ENCODE measurements at places on chromosomes 7 and 10.

- no peak for DNase-seq
Measured at GRCh38 chr10:113219446-113219845, 269.4 kb downstream of the TCF7L2 start.

DNA sequence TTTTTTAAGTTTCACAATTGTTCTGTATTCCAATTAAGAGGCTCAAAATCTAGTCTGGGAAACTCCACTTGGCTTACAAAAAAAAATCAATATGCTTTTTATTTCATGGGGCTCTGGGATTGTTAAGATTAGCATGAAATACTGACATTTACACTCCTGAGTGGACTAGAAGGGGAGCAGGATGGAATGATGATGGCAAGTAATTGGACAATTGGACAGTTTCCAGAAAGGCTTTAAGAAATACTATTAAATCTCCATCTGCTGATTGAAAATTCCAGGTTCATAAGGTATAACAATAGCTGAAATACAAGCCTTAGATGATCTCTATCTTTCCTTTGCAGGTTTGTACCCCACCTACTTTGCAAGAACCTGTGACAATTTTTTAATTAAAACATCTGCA lies 184.4 kb downstream of the LRRTM3 start:
- DNase-seq = no peak

DNA sequence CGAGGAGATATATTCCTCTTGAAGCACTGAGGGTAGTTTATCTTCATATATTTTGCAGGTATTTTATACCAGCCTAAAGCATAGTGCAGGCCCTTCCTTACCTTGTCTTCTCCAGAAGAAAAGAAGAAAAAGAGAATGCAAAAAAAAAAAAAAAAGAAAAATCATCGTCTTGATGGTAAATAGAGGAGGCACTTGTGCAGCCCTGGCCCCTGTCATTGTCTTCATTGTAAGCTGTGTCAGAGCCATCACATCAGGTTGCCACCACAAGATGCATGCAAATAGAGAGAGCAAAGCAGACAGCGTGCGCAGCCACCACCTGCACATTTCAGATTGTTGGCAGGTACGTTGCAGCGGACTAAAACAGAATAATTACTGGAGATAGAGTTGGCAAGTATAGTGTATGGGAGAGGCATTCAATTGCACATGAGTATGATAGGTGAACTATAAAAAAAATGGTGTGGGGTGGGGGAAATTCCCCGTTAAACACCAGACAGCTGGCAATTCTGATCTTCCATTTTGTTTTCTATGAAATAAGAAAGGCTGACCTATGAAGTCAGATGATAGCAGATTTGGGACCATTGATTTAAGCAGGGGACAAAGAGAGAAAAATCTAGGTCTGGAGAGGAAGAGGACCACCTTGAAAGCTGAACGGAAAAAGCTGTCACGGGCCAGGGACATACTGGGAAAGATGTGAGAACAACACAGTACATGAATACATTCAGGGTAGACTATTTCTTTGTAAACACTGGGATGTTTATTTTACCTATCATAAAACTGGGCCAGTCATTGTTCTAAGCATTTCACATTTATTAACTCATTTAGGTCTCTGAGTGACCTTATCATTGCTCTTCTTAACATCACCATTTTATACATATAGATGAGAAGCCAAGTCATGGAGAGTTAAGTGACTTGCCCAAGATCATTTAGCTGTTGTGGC lies 306.3 kb upstream of the SP8 start:
- DNase-seq = no peak

- DNase-seq = peak; percentile 6
Measured at GRCh38 chr10:53754596-53755250, 982.1 kb upstream of the MBL2 start.

DNA sequence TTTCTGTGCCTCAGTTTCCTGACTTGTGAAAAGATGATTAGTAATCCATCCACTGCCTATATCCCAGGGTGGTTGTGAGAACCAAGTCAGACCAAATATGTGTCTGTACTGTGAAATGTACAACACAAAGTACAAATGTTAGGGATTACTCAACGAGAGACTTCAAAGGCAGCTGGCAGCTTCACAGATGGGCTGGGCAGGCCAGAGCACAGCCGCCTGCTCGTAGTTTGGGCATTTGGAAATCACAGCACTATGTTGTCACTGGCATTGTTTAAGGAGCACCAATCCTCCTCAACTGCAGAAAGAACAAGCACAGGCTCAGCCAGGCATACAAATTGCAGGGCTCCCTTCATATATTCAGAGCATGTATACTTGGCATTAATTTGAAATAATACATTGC lies 64.5 kb upstream of the C10orf90 start:
- DNase-seq = no peak

DNA sequence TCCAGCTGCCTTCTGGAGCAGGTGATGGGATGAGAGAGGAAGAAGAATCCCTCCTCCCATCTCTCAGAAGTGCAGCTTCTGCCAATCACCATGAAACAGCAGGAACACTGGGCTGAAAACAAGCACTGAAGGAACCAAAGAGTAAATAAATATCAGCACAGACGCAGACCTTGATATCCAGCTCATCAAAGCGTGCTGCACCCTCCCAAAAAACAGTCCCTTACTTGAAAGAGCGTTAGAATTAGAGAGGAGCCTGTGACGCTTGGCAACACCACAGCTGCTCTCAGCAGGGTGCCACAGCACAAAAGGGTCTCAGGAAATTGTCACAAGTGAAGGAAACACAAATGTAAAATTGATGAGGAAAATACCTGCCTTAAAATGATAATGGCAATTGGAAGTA lies 39.5 kb downstream of the KLF6 start:
- no peak for DNase-seq

GRCh38 chr10:100357059-100357858 lies 10.2 kb downstream of the SCD start:
- DNase-seq = no peak

DNA sequence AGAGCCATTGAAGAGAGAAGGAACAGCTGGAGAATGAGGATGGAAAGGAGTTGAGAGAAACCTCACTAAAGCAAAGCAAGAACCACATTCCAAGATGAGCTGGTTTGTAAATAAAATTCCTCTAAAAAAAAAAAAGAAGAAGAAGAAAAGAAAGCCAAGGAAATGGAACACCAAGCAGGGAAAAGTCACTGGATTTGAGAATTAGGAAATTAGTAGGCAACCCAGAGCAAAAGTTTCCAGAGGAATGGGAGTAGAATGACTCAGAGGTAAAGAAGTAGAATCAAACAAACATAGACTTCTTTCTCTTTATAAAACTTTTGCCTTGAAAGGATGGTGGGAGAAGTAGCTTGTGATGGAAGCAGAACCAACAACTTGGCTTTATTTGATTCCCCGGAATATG lies 3.9 kb downstream of the CH25H start:
- DNase-seq = no peak

- DNase-seq = no peak
Measured at GRCh38 chr7:284762-285722, 4.9 kb upstream of the FOXL3 start.

GRCh38 chr10:105017691-105018090 lies 376.6 kb downstream of the SORCS3 start:
- no peak for DNase-seq

DNA sequence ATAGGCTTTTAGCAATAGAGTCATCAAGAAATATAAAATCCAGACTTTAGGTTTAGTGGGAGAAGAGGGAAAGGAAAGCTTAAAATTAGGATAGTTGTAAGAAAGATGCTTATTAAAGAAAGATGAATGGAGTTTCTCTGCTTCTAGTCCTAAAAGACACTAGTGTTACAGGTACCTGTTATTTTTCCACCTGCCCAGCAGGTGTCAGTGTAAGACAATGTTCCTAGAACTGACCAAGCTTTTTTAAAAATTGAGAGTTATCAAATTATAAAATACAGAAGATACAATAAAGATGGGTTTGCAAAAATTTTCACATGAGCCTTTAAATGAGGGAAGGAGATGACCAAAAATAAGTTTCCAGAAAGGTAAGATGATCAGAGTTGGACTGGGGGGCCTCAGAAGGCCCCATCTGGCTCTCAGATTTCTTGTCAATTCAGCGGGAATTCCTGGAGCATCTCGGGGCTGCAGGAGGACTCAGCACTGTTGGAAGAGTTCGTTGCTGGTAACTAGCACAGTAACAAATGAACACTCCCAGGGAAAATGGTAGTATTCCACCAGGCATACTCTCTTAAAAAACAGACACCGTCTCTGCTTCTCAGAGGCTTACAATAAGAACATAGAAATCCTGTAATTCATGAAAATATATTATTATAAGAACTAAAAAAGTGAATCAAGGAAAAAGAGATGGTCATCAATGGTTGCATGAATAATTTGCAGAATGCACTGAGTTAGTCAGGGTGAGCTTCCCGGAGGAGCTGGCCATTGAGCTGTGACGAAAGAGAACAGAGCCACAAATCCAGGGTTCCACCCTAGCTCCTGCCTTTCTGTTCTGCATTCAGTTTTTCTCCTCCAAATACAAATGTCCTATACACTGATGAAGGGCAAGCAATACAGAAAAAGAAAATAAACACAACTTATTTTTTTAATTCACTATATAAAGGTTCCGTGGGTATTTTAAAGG lies 71.8 kb upstream of the PIK3CG start:
- DNase-seq = no peak

GRCh38 chr10:107010531-107010930 lies 154.0 kb downstream of the SORCS1 start:
- DNase-seq = no peak

DNA sequence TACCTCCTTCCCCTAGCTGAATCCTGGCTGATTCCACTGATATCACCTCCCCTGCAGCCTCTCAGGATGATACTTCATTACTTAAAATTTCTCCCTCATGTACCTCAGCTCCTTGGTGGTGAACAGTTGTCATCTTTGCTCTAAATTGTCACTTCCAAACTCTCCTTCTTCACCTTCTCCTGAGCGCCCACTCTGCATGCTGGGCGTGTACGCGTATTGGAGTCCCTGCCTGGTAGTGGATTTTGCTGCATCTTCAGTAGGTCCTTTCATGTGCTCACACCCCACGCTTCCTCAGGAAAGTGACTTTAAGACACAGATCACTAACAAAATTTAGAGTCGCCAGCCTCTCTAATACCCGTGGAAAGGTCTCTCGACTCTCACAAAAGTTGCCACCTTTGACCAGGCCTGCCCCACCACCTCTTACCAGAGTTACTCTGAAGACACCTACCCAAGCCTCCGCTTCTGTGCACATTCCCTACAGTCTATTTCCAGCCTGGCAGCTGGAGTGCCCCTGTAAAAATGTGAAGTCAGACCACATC lies 236.8 kb downstream of the FANK1 start:
- DNase-seq = no peak

DNA sequence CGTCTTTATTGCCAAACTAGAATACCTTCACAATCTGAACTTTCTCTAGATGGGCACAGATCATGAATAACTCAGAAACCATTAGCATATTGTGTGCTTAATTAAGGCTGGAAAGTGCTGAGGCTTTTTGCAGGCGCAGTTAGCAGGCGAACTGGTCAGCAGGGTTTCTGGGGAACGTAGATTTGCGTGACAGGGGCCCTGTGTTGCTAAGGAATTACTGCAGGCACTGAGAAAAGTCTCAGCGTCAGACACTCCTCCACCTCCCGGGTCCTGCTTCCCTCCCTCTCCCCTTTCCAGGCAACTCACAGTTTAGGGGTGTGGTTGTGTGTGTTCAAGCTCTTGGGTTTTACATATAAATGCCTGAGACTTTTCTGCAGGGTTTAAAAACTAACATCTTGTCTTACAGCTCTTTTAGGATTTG lies 2.2 kb downstream of the MAP3K8 start:
- DNase-seq = no peak

- no peak for DNase-seq
Measured at GRCh38 chr10:43341450-43341849, 30.0 kb upstream of the FXYD4 start.

GRCh38 chr7:128860158-128861073 lies 2.2 kb upstream of the ATP6V1F start:
- no peak for DNase-seq

GRCh38 chr7:133836666-133837065 lies 290.5 kb upstream of the LRGUK start:
- no peak for DNase-seq

GRCh38 chr10:129761981-129762956 lies 201.8 kb downstream of the EBF3 start:
- no peak for DNase-seq

GRCh38 chr7:148035950-148036349 lies 554.6 kb upstream of the C7orf33 start:
- no peak for DNase-seq

DNA sequence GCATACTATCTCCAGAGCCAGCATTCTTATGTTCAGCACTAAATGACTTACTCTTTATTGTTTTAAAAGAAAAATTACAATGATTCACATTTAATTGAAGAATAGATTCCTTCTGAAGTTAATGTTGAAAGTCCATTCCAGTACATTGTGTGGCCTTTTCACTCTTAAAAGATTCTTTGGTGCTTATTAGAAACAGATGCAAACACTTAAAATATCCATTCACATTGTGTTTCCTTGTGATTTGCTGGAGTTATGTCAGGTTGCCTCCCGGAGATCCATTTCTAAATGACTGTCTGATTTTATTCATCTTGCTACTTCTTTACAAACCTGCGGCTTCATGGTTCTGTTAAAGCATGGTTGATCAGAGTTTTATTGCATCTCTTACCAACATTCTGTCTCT lies 152.8 kb downstream of the FOXP2 start:
- no peak for DNase-seq

DNA sequence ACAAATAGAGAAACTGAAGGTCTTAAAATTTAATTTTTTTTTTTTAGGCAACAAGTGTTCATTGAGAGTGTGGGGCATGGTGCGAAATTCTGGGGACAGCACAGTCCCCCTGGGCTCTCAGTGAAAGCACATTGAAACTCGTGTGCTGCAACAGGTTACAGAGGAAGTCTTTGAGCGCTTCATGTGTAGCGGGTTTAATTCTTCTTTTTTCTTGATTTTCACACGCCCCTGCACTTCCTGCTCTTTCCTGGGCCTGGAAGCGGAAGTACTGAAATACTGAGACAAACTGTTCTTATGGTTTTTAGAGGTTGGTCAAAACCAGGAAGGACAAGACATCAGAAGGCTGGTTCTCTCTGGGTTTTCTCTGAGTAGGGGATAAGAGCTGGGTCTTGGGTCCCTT lies 203.5 kb downstream of the PTEN start:
- DNase-seq = no peak

DNA sequence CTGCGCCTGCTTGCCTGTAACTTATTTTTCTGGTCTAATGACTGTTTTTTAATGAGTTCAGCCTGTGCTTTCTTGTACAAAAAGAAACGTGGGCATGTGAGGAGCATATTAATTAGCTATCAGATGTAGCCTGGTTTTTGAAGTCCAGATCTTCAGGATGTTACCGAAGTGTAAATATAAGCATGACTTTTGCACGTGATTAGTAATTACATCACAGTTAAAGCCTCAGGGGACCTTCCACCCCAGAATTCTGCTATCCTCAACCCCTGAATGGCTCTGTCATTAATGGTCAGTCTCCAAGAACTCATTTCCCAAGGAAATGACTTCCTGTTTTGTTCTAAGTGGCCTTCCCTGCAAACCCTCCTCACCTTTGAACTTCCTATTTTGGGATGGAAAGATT lies 2.1 kb upstream of the PRXL2A start:
- no peak for DNase-seq

DNA sequence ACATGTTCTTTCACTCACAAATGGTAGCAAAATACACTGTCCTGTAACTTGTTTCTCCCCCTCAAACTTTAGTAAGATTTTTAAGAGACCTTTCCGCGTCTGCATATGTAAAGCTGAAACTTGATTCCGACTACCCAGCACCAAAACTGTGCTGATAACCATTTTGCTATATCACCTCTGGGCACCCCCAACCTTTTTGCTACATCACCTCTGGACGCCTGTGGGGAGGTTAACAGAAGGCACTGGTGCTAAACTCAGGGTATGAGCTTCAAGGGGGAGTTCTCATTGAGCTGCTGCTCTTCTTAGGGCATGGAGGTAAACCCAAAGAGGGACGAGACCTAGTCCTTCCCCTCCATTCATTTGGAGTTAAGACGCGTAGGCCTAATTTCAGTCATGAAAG lies 67.6 kb upstream of the NFE2L3 start:
- DNase-seq = no peak

Measured in HS-5 (cell line).